ENCODE measurements at places on chromosomes 6 and 20.

GRCh38 chr20:58448958-58449357 is 59.9 kb downstream of the VAPB start:
- no peak for DNase-seq

GRCh38 chr20:21202259-21202658 is 76.4 kb downstream of the KIZ start:
- DNase-seq: no peak

- DNase-seq: no peak
Measured at GRCh38 chr20:54105653-54106052, 35.3 kb upstream of the BCAS1 start.

GRCh38 chr6:33914645-33915044 is 110.8 kb upstream of the MLN start:
- peak; percentile 38 for DNase-seq

DNA sequence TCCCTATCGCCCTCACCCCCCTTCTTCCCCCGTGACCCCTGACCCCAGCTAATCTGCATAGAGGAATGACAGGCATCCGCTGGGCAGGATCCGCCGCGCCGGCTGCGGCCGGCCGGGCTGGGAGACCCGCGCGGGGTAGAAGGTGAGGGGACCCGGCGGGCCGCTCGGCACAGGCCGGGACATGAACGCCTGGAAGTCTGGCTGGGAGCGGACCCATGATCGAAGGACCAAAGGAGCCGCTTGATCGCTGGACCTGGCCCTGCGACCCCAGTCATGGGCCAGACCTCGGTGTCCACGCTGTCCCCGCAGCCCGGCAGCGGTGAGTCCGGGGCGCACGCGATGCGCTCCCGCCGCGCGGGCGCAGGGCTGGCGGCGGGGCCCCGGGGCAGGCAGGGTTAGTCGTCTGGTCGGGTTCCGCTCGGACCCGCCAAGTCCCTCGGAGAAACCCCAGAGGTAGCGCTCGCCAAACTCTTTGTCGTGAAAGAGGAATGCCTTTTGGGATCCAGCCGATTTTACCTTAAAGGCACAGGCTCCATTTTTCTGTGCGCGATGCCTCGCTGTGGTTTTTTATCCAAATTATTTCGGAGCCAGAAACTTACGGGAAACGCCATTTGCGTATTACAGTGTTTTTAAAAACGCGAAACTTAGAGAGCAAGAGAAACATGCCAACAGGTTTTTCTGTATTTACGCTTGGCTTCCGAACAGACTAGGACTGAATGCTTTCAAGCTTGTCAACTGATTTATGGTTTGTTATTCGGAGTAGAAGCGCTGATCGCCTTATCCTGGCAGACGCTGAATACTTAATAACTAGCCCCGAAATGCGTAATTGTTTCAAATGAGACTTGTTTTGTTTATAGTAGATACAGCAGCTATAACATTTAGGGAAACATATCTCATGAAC is at the start of gene PHACTR2:
Gene PHACTR2, plus strand, starts transcription at position 75 of the 901 bp plus-strand sequence. Its CDS starts 199 bp downstream, at position 274.
- peak; percentile 53 for DNase-seq

GRCh38 chr6:166008441-166009369 is 158.9 kb downstream of the TBXT start:
- DNase-seq: no peak

GRCh38 chr6:108689272-108690161 is 128.8 kb downstream of the FOXO3 start:
- DNase-seq: no peak

- no peak for DNase-seq
Measured at GRCh38 chr6:3195695-3196497, 31.6 kb downstream of the TUBB2B start.

- DNase-seq: no peak
Measured at GRCh38 chr6:168288781-168289570, 30.6 kb downstream of the DACT2 start.

GRCh38 chr6:18260448-18261106 is 3.8 kb downstream of the DEK start:
- peak; percentile 17 for DNase-seq

DNA sequence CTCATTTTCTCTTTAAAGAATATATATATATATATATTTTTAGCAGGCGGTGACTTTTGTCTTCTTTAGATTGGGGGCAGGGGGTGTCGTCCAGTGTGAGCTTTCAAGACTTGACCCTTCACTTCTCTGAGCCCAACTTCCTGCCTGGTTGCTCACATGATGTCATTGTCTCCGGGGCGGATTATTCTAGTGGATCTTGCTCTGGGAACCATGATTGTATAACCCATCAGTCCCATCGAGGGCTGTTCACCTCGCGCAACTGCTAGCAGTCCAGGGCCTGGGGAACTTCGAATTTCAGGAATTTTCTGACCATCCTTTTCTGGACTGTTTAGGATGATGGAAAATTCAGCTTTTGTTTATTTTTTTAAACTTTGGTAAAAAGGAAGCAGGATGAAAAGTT is 1.0 kb downstream of the IGF2R start:
- DNase-seq: peak; percentile 32

DNA sequence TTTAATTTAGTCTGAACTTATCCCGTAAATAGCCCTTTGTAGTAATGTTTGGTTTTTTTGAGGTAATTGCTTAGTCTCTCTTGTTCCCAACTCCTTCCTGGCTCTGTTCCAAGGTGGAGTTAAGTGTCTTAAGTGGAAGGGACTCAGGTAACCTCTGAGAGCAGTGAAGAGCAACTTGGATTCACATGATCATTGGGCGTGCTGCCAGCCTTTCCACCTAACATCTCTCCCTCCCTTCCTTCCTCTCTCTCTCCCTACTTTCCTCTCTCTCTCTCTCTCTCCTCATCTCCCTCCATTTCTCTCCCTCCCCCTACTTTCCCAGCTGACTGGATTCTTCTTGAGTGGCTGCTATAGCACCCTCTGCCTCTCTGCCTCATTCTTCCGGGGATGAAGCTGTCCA is 232.9 kb upstream of the SASH1 start:
- no peak for DNase-seq

GRCh38 chr6:165723326-165723725 is 60.3 kb upstream of the PDE10A start:
- no peak for DNase-seq

DNA sequence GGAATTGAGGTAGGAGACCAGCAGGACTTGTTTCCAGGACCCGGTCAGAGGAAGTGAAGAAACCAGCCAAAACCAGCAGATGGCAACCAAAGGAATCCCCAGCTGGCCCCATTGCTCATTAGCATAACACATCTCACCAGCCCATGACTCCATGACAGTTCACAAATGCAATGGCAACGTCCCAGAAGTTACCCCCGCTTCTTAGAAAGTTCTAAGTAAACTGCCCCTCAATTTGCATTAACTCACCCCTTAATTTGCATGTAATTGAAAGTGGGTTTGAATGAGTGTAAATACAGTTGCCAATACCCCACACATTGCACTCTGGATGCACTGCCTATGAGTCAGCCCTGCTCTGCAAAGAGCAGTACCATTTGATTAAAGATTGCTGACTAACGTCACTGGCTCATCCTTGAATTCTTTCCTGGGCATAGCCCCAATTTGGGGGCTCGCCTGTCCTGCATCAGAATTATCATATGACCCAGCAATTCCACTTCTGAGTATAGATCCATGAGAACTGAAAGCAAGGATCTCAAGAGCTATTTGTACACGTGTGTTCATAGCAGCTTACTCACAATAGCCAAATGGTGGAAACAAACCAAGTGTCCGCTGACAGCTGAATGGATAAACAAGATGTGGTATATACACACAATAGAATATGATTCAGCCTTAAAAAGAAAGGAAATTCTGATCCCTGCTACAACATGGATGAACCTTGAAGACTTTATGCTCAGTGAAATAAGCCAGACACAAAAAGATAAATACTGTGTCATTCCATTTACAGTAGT is 36.4 kb downstream of the MYLK4 start:
- DNase-seq: no peak

- no peak for DNase-seq
Measured at GRCh38 chr6:137490006-137490905, 3.9 kb downstream of the OLIG3 start.

DNA sequence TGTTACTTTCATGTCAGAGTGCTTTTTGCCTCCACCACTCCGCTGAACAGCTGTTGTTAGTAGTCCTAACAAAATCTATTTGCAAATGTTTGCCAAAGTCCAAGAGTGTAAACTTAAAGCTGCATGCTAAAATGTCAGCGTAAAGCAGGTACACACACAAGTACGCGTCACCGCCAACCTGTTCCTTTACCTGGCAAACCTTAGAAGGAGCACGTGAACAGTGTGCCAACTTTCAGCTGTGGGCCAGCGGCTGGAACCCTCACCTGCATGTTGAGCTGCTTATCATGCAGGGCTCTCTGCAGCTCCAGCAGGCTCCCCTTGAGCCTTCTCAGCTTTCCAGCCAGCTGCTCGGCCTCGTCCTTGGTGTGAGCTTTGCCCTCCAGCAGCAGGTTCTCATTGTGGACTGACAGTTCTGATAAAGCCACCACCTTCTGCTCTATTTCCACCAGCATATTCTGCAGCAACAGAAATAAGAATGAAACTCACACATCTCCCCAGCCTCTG is 359.3 kb downstream of the SYNE1 start:
- no peak for DNase-seq

DNA sequence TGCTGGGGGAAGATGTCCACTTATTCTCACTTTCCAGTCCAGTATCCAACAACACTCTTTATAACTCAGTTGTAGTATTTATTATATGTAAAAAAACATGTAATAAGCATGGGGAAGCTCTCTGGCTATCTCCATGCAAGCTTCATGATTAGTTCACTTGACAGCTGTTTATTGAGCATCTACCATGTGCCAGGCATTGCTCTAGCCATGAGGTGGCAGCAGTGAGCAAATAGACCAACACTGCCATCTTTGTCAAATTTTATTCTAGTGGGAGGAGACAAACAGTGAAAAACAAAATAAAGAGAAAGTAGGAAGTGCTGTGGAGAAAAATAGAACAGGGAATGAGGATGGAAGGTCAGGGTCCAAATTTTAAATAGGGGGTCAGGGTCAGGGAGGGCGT is 131.8 kb downstream of the CFAP61 start:
- DNase-seq: peak; percentile 15

GRCh38 chr6:36340618-36341454 is 4.1 kb upstream of the BNIP5 start:
- peak; percentile 77 for DNase-seq

GRCh38 chr6:49782293-49782692 is 4.8 kb downstream of the PGK2 start:
- DNase-seq: no peak

DNA sequence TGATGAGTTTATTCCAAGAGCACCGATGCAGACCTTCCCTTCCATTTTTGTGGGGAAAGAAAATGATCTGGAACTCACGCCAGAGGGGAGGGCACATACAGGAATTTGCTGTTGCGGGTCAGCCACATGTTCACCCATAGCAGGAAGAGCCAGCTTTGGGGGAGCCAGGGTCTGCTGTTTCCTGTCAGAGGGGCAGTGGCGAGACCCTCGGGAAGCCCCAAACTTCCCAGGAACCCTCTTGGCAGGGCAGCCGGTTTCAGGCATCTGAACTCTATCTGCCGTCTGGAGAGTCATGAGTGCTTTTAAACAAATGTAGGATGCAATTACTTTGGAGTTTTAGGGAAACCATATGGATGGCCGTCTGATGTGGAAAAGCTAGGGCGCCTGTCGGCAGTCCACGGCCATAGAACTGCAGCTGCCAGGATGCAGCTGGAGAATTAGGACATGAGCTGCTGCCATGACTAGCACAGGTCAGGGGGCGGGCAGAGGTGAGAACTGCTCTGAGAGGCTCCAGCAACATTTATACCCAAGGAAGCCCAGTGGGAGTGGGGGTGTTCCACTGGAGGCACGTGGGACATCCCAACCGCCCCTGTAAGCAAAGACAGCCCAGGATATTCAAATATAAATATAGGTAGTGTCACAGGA is 14.8 kb upstream of the SERPINB9 start:
- DNase-seq: no peak

DNA sequence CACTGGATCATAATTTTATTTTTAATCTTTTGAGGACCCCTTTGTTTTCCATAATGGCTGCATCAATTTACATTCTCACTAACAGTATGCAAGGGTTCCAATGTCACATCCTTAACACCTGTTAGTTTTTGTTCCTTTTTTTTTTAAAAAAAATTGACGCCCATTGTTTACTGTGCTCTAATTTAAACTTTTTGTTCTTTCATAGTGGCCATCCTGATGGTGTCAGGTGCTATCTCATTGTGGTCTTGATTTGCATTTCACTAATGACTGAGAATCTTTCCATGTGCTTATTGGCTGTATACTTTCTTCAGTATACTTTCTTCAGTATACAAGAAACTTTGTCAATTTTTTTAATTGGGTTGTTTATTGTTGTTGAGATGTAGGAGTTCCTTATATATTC is 347.0 kb downstream of the RNGTT start:
- DNase-seq: no peak
